ENCODE measurements at places on chromosomes 16 and 17. TPM values are rescaled to one million over a fixed set of nuclear protein-coding genes. Genes with fewer than 3 reads are reported as not detected.

GRCh38 chr17:39404542-39405378 lies 3.3 kb upstream of the FBXL20 start:
- peak; percentile 85 for DNase-seq
- H3K27ac ChIP-seq = no peak overlapping the region
- H3K4me1 ChIP-seq = peaks cover 8% of the 10 kb centered on the region

DNA sequence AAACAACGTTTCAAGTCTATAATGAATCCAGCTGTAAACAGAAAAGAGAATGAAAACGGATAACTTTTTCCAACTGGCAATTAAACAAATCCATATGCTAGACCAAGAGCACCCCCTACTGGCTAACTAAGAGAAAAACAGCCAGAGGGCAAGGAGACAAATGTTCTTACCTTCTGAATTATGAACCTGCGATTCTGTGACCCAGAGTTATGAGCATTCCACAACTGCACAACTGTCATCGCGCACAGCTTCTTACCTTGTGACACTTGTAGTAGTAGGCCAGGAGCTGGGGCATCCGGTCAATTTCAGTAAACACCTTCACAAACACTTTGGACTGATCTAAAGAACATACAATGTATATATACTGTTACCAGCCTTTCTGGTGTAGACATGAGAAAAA lies 18.6 kb downstream of the COG7 start:
- no peaks in the 10 kb centered on the region for H3K4me1 ChIP-seq
- DNase-seq = peak; percentile 71
- no peaks in the 10 kb centered on the region for H3K27me3 ChIP-seq
- H3K36me3 ChIP-seq = peaks cover 18% of the 10 kb centered on the region
- no peak overlapping the region for H3K4me3 ChIP-seq
- no peak overlapping the region for H3K27ac ChIP-seq

GRCh38 chr17:7056386-7056785 lies 12.5 kb upstream of the SLC16A11 start:
- no peak for DNase-seq
- no peaks in the 10 kb centered on the region for H3K27me3 ChIP-seq
- no peaks in the 10 kb centered on the region for H3K4me1 ChIP-seq
- H3K4me3 ChIP-seq = no peak overlapping the region
- H3K27ac ChIP-seq = no peak overlapping the region

- no peaks in the 10 kb centered on the region for H3K4me1 ChIP-seq
- H3K4me3 ChIP-seq = no peak overlapping the region
- no peak overlapping the region for H3K27ac ChIP-seq
- no peaks in the 10 kb centered on the region for H3K27me3 ChIP-seq
Measured at GRCh38 chr16:84625556-84625955, 7.7 kb upstream of the COTL1 start.

- no peak for DNase-seq
- H3K4me1 ChIP-seq = no peaks in the 10 kb centered on the region
- no peak overlapping the region for H3K4me3 ChIP-seq
- no peaks in the 10 kb centered on the region for H3K36me3 ChIP-seq
Measured at GRCh38 chr16:7653746-7654461, 321.3 kb downstream of the RBFOX1 start.

- no peak for DNase-seq
- no peaks in the 10 kb centered on the region for H3K4me1 ChIP-seq
- no peaks in the 10 kb centered on the region for H3K36me3 ChIP-seq
- H3K27me3 ChIP-seq = no peaks in the 10 kb centered on the region
- no peak overlapping the region for H3K4me3 ChIP-seq
Measured at GRCh38 chr16:15966420-15966819, 17.0 kb downstream of the ABCC1 start.

GRCh38 chr16:17412221-17412620 lies 58.5 kb downstream of the XYLT1 start:
- H3K4me1 ChIP-seq = peaks cover 10% of the 10 kb centered on the region
- H3K36me3 ChIP-seq = no peaks in the 10 kb centered on the region
- H3K4me3 ChIP-seq = no peak overlapping the region
- H3K27ac ChIP-seq = no peak overlapping the region
- no peaks in the 10 kb centered on the region for H3K27me3 ChIP-seq

GRCh38 chr16:56691885-56692284 lies 9.6 kb downstream of the MT1X start:
- no peaks in the 10 kb centered on the region for H3K36me3 ChIP-seq
- no peaks in the 10 kb centered on the region for H3K27me3 ChIP-seq
- peak; percentile 74 for DNase-seq
- H3K4me3 ChIP-seq = no peak overlapping the region
- H3K27ac ChIP-seq = no peak overlapping the region

GRCh38 chr16:50228364-50228868 lies 37.9 kb upstream of the ADCY7 start:
- H3K4me1 ChIP-seq = no peaks in the 10 kb centered on the region
- no peaks in the 10 kb centered on the region for H3K27me3 ChIP-seq
- DNase-seq = no peak
- H3K36me3 ChIP-seq = peaks cover 20% of the 10 kb centered on the region

DNA sequence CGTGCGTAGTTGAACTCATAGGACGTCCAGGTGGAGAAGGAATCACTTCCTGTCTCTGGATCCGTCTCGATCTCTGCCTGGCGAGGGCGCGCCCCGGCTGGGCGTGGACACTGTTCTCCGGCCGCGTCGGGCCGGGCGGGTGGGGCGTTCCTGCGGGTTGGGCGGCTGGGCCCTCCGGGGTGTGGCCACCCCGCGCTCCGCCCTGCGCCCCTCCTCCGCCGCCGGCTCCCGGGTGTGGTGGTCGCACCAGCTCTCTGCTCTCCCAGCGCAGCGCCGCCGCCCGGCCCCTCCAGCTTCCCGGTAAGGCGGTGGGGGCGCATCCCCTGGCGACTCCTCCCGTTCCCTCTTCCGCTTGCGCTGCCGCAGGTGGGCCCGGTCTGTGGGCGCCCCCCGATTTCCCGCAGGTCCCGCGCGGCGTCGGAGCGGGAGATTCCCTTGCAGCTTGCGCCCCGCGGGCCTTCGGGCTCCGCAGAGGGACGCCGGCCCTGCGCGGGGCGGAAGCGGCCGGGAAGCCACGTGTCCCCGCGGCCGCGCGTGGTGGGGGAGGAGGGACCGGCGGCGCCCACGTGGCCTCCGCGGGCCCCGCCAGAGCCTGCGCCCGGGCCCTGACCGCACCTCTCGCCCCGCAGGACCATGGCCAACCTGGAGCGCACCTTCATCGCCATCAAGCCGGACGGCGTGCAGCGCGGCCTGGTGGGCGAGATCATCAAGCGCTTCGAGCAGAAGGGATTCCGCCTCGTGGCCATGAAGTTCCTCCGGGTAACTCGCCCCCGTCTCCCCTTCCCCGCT lies at the start of gene NME2:
Gene NME2 (plus strand): TSS at position 214 of the 789 bp plus-strand sequence. CDS start 420 bp downstream, at position 634.
- DNase-seq = peak; percentile 92
- peak within 1 kb of the TSS; percentile 78 for H3K4me3 ChIP-seq
- peaks cover 18% of the 10 kb centered on the region for H3K36me3 ChIP-seq

DNA sequence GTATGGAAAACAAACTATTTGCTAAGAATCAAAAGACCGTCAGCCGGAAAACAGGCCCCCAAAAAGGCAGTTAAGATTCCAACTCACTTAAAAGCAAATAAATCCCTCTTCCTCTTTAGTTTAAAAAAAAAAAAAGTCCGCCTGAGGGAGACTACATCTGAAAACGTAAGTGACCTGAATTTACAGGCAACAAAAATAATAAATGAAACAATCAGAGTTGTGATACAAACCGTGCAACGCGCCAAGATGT lies 1.1 kb downstream of the KANSL1 start:
- H3K27ac ChIP-seq = peak overlapping the region; percentile 98
- no peaks in the 10 kb centered on the region for H3K27me3 ChIP-seq
- peaks cover 41% of the 10 kb centered on the region for H3K4me1 ChIP-seq
- DNase-seq = no peak
- H3K4me3 ChIP-seq = peak overlapping the region; percentile 59
- no peaks in the 10 kb centered on the region for H3K36me3 ChIP-seq

DNA sequence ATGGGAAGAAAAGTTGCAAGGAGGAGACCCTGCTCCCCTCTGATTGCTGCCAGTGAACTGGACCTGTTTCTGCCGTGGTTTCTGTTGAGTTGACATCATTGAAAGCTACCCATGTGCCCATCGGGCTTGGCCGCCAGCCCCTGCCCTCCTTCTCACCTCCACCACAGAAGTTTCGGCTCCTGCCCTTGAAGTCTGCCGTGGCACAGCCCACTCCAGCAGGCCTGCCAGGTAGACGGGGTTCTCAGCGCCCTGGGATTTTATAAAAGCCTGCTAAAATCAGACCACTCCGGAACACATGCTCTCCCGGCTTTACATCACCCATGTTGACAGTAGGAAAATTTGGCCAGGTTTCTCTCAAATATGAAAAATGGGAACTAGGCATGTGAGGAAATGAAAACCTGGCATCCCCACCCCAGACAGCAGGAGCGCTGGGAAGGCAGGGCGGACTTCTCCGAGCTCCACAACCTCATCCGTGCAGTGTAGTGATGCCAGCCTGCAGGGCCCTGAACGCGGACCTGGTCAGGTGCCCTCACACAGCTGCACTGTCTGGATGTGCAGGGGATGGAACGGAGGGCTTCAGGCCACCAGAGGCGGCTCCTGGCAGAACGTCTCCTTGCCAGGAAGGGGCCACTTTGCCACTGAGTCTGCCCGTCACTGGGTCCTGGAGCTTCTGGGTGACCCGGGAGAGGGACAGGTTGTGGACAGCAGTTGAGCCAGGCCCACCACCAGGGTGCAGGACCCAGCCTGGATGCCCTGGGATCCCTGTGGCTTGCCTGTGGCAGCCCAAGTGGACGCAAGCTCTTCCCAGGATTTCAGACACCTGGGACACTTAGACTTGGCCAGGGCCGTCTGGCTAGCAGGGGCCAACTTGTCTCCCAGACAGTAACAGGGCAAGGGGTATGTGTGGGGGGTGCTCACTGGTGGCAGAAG lies 6.9 kb upstream of the GSE1 start:
- H3K27me3 ChIP-seq = no peaks in the 10 kb centered on the region
- H3K4me3 ChIP-seq = no peak overlapping the region
- peak overlapping the region; percentile 76 for H3K27ac ChIP-seq
- no peaks in the 10 kb centered on the region for H3K36me3 ChIP-seq

- peaks cover 3% of the 10 kb centered on the region for H3K36me3 ChIP-seq
- H3K4me3 ChIP-seq = no peak overlapping the region
- no peaks in the 10 kb centered on the region for H3K4me1 ChIP-seq
- H3K27ac ChIP-seq = no peak overlapping the region
Measured at GRCh38 chr16:19662351-19662750, 55.7 kb downstream of the KNOP1 start.

DNA sequence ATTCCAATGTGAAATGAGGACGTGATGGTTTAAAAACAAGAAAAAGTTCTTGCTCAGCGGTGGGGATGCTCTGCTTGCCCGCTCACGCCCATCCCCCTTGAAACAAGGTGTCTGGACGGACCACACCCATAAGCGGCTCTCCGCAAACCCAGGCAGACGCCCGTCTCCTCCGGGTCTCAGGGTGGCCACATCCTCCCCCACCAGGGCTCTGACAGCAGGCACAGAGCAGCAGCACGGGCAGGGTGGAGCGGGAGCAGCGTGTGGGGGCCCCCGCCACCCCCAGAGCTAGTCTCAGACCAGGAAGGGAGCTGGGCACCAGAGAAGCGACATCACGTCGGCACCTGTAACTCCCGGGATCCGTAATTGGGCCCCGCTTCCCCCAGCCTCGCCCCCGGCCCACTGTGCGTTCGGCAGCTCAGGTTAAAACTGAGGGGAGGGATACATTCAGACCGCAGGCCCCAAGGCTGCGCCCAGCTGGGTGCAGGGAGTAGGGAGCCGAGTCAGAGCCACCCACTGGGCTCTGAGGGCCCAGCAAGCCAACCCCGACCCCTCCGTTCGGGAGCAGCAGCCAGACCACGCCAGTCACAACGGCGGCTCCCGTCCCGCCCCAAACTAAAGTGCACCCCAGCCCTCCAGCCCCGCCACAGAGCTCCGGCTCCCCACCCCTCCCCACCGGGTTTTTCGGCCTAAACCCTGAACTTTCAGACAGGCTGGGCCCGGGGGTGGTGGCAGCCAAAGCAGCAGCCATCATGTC lies 22.0 kb downstream of the CLUH start:
- peak overlapping the region; percentile 29 for H3K27ac ChIP-seq
- H3K36me3 ChIP-seq = peaks cover 19% of the 10 kb centered on the region
- H3K4me1 ChIP-seq = peaks cover 4% of the 10 kb centered on the region
- H3K27me3 ChIP-seq = no peaks in the 10 kb centered on the region

- H3K27me3 ChIP-seq = no peaks in the 10 kb centered on the region
- H3K4me1 ChIP-seq = peaks cover 19% of the 10 kb centered on the region
- H3K36me3 ChIP-seq = no peaks in the 10 kb centered on the region
- H3K27ac ChIP-seq = no peak overlapping the region
- DNase-seq = no peak
Measured at GRCh38 chr17:31699281-31699680, 159.8 kb downstream of the COPRS start.

- H3K4me1 ChIP-seq = peaks cover 22% of the 10 kb centered on the region
- peaks cover 6% of the 10 kb centered on the region for H3K36me3 ChIP-seq
- DNase-seq = peak; percentile 57
Measured at GRCh38 chr17:2062571-2063183, 7.8 kb downstream of the HIC1 start.

GRCh38 chr17:76497979-76498875 lies 3.0 kb downstream of the RHBDF2 start:
- peak; percentile 90 for DNase-seq
- peak overlapping the region; percentile 72 for H3K27ac ChIP-seq
- no peaks in the 10 kb centered on the region for H3K27me3 ChIP-seq
- no peaks in the 10 kb centered on the region for H3K36me3 ChIP-seq

GRCh38 chr17:20171741-20172365 lies 162.7 kb downstream of the SPECC1 start:
- peaks cover 18% of the 10 kb centered on the region for H3K4me1 ChIP-seq
- H3K36me3 ChIP-seq = no peaks in the 10 kb centered on the region
- peak; percentile 43 for DNase-seq
- no peaks in the 10 kb centered on the region for H3K27me3 ChIP-seq

DNAI2 gene
- not detected for total RNA-seq

RPS2 gene
- total RNA-seq = 2,958 TPM

HAP1 gene
- total RNA-seq = 0.98 TPM

RNF157 gene
- total RNA-seq = 11.4 TPM

HBQ1 gene
- total RNA-seq = 3.7 TPM

HSD3B7 gene
- total RNA-seq = 5.8 TPM

FOXF1 gene
- total RNA-seq = 3.5 TPM

SEPTIN12 gene
- total RNA-seq = 1.7 TPM

TOM1L1 gene
- total RNA-seq = 37.7 TPM

TLCD2 gene
- total RNA-seq = 2.1 TPM
